Aorta (tissue), 5 donors: ENCODE measurements at places on chromosomes 7 and 10.

DNA sequence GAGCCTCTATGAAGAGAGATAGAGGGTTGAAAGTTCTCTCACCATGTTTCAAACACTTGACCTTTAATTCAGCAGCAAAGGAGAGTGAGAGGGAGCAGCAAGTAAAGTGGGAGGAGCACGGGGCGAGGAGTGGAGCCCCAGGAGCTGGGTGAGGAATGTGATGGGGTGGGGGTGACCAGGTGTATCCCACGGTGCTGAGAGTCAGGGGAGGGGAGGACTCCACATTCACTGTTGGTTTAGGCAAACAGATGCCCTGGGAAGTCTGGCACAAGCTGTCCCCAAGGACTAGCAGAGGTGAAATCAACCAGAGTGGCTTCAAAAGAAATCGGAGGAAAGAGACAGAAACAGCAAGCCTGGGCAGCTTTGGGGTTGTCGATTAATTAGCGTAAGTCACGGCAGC is 101.8 kb upstream of the PITRM1 start:
- no peak for DNase-seq

- no peak for DNase-seq
These were observed 10.0 kb downstream of the WBP1L start for GRCh38 chr10:102753718-102754117.

GRCh38 chr10:63583397-63583796 is 62.2 kb downstream of the REEP3 start:
- no peak for DNase-seq

DNA sequence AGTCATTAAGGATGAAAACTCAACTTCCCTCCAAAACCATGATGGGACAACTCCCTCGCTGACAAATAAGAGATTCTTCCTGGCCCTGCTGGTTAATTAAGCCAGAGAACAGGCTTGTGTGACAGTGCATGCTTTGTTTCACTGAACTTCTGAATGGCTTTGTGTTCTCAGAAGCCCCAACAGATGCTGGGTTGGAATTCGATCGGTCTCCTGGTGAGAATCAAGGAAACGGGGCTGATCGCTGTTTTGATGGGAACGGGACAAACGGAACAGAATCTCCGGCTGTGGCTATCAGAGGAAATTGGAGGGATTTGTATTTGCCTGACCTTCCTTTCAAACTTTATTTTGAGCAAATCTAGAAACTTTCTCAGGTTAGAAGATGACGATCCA is 145.0 kb downstream of the RNF216 start:
- no peak for DNase-seq

DNA sequence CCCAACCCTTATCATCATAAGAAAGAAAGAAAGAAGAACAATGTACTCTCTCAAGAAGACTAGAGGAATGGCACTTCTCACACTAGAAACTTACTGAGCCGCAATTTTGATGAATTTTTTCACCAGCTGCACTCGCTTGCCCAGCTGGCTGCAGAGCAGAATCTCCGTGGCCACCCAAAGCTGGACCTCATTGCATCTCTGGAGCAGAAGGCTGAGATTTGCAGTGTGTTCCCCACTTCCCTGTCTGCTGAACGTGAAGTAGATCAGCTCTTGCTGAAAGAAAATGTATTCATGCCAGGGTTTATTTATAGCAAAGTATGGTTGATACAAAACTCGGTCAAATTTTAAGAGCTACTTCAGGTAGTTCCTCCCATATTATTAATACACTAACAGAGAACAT is 199.3 kb upstream of the CDCA7L start:
- no peak for DNase-seq

DNA sequence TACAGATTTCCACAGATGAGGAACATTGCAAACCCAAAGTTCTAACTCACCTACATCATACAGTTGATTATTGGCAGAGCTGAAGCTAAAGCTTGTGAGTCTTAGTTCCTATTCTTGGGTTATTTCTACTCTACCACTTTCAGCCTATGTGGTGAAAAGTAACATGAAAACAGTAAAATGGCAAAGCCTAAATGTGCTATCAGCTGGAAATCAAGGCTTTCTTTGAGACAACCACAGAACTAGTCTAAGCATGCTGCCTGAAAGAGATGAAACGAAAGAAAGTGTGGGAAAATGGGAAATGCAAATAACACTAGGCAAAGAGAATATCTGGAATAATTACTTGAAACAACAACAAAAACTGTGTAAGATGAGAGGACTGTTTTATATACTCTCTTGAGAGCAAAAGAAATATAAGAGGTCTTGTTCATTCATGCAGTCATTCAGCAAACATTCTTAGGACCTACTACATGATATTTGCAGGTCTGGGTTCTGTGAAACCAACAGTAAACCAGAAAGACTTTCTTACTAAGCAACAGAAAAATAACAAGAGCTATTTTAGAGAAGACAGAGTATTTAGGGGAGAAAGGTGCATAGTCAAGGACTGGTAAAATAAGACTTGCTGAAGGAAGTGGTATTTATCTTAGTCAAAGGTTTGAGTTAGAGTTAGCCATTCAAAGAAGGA is 437.1 kb downstream of the HTR7 start:
- no peak for DNase-seq

GRCh38 chr7:1752771-1753563 is 82.9 kb downstream of the ELFN1 start:
- no peak for DNase-seq

DNA sequence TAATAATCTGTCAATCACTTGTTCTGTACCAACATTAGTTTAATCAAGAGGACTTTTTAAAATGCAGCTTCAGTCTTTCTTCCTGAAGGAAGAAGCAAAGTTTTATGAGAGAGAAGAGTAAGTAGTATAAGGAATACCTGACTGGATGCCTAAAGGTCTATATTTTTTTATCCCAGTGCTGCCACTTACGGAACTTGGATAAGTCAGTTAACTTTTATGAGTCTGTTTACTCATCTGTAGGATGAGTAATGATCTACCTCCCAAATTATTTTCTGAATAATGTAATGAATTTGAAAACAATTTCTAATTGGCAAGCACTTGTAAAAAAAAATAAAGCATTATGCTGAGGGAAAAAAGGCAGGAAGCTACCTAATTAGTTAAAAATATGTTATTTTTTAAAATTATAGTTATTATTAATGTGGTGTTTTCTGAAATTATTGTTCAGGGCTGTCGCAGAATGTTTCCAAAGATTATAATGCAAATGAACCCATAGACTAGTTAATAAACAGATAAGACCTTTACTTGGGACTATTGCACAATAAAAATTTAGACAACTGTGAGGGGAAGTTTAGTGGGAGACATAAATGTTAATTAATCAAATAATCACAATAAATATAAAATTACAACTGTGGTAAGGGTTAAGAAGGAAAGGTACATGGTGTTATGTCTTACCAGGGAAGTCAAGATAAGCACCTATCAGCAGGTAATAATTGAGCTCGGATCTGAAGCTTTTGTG is 24.6 kb downstream of the SLK start:
- no peak for DNase-seq

DNA sequence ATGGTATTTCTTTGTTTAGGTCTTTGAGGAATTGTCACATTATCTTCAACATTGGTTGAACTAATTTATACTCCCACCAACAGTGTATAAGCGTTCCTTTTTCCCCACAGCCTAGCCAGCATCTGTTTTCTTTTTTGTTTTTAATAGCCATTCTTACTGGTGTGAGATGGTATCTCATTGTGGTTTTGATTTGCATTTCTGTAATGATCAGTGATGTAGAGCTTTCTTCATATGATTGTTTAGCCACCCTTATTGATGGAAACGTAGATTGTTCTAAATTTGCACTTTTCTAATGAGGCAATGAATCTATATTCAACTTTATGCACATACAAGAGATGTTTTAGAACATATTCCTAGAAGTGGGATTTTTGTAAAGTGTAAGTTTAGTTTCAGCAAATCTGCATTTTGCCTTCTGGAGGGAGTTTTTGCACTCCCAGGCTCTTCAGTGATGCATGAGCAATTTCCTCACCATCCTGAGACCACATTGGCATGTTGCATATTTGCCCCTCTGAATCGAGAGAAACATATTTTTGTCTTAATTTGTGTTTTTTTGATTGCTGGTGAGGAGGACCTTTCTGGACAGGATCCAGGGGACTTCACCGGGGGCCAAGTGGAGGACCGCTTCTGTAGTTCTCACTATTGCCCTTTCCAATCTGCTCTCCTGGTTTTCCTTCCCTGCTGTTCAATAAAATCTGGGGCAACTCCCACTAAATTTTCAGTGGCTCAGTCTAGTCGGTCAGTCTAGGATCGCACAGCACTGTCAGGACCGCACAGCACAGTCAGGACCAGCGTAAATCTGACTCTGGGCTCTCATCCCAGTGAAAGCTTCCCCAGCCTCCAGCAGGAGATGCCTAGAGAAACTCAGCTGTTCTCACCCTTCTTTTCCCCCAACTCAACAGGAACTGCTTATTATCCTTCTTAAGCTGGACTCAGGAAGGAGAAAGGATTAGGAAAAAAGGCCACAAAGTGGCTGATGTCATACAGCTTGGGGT is 157.0 kb downstream of the PTPN20 start:
- no peak for DNase-seq
